ENCODE measurements at places on chromosomes 4 and X.
A peak's percentile ranks its signal among the peaks of the same experiment; 100 is the strongest.

DNA sequence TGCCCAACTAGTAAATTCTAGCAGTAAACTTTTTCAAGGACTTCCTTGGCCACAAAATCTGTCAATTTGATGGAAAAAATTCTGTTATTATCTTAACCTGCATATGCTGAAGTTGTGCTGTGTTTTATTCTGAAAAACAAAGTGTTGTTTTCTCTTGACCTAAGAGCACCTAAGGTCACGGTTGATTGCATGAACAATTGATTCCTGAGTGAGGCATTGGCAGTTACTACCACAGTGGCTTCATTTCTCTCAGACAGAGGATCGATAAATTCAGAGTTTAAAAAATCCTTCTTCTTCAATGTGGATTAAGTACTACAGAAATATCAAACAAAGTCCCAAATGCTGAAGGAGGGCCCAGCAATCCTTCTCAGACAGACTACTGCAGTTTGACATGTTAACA is 6.2 kb downstream of the HDAC8 start:
- no peak for DNase-seq

DNA sequence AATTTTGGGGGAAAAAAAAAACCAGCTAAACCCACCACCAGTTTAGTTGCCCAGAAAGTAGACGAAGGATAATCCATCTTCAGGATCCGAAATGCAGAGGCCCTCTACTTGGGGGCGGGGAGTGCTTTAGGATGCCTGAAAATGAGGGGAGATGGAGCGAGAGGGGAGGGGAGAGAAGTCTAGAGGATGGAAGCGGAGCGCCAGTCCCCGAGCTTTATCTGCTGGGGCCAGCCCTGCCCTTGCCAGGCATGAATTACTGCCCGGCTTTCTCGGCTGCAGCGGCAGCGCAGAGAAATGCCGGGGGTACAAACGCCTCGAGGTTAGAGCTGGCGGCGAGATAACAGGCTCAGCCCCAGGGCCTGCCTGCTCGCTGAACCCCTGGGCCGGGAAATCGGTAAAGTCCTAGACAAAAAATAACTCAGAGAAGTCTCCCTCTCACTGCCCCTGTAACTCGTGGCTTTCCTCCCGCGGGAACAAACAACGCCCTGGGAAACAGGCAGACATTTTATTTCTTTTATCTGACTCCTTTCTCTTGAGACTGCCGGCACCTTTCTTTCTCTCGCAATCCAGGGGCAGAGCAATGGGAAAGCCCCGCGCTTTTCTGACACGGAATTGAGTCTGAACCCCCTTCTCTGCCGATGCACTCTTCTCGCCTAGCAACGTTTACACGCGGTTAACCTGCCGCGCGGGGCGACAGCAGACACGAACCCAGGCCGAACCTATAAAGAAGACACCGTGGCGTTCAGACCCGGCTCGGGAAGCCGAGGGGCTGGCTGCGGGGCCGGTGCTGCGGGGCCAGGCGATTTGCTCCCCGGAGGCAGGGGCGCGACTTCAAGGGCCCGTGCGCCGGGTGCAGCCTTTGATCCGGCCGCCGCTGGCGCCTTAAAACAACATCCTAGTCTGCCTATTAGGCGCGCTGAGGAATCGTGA is 3.1 kb upstream of the MSX1 start:
- DNase-seq, result no peak

DNA sequence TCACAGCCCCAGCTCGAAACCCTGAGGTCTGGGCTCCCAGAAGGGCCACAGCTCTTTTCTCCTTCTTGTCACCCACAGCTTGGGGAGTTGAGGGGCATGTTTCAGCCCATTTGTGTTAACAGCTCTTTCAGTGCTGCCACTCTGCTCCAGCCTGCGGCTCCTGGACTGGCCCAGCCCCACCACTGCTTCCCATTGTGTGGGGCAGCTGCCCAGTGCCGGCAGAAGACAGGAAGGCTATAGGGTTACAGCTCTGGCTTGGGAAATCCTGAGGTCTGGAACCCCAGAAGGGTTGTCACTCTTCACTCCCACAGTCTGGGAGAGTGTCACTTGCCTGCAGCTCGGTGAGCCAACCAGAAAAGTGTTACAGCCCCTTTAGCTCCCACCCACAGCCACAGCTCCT is 7.0 kb upstream of the HNRNPD start:
- no peak for DNase-seq

DNA sequence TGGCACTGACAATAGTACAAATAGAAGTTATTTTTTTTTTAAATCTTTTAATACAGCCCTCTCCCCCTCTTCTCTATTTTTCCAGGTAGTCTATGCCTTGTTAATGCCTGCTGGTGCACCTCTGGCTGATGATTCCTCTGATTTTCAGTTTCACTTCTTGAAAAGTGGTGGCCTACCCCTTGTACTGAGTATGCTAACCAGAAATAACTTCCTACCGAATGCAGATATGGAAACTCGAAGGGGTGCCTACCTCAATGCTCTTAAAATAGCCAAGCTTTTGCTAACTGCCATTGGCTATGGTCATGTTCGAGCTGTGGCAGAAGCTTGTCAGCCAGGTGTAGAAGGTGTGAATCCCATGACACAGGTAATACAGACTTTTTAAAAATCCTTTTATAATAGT is 99.1 kb downstream of the USP9X start:
- no peak for DNase-seq

GRCh38 chr4:20544645-20545044 is 155.6 kb upstream of the PACRGL start:
- DNase-seq, result peak; percentile 67

DNA sequence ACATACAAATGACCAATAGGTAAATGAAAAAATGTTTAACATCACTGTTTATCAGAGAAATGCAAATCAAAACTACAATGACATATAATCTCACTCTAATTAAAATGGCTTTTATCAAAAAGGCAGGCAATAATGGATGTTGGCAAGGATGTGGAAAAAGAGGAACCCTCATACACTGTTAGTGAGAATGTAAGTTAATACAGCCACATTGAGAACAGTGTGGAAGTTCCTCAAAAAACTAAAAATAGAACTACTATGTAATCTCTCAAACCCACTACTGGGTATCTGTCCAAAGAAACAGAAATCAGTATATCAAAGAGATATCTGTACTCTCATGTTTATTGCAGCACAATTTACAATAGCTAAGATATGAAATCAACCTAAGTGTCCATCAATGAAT is 165.9 kb upstream of the HHIP start:
- no peak for DNase-seq

DNA sequence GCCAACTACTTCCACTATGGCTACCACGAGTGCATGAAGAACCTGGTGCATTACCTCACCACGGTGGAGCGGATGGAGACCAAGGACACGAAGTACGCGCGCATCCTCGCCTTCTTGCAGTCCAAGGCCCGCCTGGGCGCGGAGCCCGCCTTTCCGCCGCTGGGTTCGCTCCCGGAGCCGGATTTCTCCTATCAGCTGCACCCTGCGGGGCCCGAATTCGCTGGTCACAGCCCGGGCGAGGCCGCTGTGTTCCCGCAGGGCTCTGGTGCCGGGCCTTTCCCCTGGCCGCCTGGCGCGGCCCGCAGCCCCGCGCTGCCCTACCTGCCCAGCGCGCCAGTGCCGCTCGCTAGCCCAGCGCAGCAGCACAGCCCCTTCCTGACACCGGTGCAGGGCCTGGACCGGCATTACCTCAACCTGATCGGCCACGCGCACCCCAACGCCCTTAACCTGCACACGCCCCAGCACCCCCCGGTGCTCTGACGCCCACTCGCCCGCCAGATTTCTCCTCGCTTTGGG is 2.1 kb downstream of the HELT start:
- no peak for DNase-seq

GRCh38 chr4:80196922-80197573 is at the start of gene PRDM8:
PRDM8 (plus strand) TSS chr4:80197503; CDS start chr4:80200081, 2,578 bp downstream.
- DNase-seq, result peak; percentile 28

GRCh38 chrX:47483306-47484268 is 565 bp upstream of the ZNF41 start:
- DNase-seq, result peak; percentile 10

GRCh38 chr4:89538886-89539285 is 231.3 kb upstream of the GPRIN3 start:
- no peak for DNase-seq

GRCh38 chrX:9260603-9261002 is 204.3 kb upstream of the TBL1X start:
- no peak for DNase-seq

DNA sequence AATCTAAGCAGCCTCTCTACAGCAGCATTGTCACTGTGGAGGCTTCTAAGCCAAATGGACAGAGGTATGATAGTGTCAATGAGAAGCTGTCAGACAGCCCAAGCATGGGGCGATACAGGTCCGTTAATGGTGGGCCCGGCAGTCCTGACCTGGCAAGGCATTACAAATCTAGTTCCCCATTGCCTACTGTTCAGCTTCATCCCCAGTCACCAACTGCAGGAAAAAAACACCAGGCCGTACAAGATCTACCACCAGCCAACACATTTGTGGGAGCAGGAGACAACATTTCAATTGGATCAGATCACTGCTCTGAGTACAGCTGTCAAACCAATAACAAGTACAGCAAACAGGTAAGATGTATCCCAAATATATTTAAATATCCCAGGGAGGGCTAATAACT is 4.1 kb downstream of the PCDH7 start:
- no peak for DNase-seq

- no peak for DNase-seq
Observed at GRCh38 chr4:3868211-3869173, 102.3 kb downstream of the ADRA2C start.

DNA sequence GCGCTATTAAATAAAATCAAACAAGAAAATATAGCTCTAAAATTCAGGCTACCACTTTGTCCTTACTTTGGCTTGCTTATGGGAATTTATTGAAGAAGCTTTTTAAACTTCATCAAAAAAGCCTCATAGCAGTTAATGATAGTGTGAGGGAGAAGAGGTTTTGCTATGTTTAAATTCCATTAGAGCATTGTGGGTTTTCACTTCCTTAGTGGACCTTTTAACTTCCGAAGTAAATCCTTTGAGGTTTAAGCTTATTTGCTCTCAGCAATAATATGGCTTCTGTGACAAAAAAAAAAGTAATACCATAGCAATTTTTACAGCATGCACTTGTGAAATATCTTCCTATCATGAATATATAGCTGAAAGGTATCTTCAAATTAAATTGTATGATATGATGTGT is 120.2 kb upstream of the NDST4 start:
- no peak for DNase-seq
